Cardiac muscle cell (in vitro differentiated cells and primary cell): ENCODE measurements at places on chromosomes 7 and 10. TPM values are rescaled to one million over a fixed set of nuclear protein-coding genes. Genes with fewer than 3 reads are reported as not detected.

- no peak overlapping the region for H3K4me3 ChIP-seq
- peak; percentile 80 for DNase-seq
- H3K27ac ChIP-seq, result no peak overlapping the region
- H3K4me1 ChIP-seq, result no peaks in the 10 kb centered on the region
These were observed 21.5 kb downstream of the RBM33 start for GRCh38 chr7:155665957-155666287.

DNA sequence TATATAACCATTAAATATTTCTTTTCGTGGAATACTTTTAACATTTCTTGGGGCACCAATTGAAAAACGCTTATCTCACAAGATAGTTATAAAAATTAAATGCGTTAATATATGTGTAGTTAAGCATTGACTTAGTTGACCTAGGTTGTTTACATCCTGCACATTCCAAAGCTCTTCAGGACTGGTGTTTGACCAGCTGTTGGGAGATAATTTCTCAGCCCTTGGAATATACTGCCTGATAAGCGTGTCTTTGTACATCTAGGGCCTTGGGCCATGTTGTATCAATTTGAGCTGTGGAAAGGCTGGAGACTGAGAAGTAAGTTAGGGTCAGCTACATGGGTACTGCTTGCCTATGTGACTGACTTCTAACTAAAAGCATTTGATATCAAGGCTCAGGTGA is 90.0 kb upstream of the AOAH start:
- H3K4me1 ChIP-seq, result no peaks in the 10 kb centered on the region
- no peak for DNase-seq
- H3K27ac ChIP-seq, result no peak overlapping the region
- no peak overlapping the region for H3K4me3 ChIP-seq

The KLF14 gene
- not detected in 2 replicates for total RNA-seq

DNA sequence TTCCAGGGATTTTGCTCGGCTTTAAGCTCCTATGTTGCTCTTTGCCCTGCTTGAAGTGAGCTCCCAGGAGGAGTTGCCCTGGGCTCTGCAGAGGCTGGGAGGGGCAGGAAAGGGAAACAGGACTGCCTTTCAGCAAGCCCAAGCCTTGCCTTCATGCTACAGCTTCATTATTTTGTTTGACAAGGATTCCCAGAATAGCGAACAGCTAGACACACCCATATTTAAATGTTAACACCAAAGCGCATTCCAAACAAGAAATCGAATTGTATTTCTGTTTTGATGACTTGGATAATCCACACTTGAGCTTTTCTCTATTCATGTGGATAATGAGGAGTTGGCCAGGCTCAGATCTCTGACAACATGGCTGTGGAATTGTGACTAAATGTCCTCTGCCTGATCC is 6.3 kb downstream of the KIAA1217 start:
- H3K4me1 ChIP-seq, result peaks cover 42% of the 10 kb centered on the region
- no peak for DNase-seq
- no peaks in the 10 kb centered on the region for H3K36me3 ChIP-seq

DNA sequence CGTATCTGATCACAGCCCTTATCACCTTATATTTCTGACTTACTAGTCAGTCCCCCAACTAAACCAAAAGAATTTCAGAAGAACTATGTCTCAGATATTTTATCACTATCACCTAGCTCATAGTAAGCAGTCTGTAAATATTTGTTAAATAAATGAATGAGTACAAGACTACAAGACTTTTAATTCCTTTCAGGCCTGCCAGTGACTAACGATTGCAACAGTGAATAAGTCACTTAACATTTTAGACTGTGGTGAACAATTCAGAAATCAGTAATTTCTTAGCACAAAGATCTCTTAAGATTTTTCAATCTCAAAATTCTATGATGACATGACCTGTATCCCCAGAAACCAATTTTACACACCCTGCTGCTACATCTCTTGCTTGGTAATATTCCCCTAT is 162.2 kb downstream of the IMMP2L start:
- H3K27ac ChIP-seq, result no peak overlapping the region
- H3K4me1 ChIP-seq, result no peaks in the 10 kb centered on the region
- H3K36me3 ChIP-seq, result no peaks in the 10 kb centered on the region
- no peak for DNase-seq

GRCh38 chr7:41879403-41879802 is 176.5 kb upstream of the INHBA start:
- H3K27me3 ChIP-seq, result no peaks in the 10 kb centered on the region
- no peaks in the 10 kb centered on the region for H3K36me3 ChIP-seq
- no peak overlapping the region for H3K4me3 ChIP-seq
- peak; percentile 41 for DNase-seq
- H3K4me1 ChIP-seq, result peaks cover 10% of the 10 kb centered on the region

The ERCC6 gene
- total RNA-seq, result 6.8 and 9.7 TPM in 2 replicates

DNA sequence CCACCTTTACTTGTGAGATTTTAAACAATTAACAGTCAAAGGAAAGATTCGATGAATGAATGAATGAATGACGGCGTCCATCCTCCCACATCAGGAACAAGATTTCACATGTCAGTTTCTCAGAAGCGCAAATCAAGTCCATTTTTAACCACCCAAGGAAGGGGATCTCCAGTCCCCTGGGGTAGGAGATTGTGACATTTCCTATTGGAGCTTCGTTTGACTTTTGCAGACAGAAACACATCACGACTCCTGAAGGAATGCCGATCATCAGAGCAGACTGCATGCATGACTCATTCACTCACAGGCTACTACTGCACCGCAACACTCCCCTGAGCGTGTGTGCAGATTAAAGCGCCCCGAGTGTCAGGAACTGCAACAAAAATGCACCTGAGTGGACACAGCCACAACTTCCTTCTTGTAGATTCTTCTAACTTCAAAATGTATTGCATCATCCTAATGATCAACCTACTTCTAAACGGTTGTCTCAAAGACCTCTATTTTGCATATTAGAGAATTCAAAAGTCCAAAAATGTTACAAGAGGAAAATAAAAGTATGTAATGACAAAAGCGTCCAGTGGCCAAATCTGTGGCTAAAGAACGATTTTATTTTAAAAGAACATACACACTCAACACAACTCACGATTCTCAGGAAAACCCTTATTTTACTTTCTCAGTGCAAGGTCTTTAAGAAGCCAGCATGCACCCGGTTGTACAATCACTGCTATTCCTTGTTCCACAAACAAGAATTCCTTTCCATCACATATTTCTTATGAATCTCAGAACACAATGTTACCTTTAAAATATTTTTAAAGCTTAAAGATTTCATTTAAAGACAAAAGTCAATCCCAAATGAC is 172.6 kb downstream of the FAM107B start:
- no peak overlapping the region for H3K27ac ChIP-seq
- DNase-seq, result peak; percentile 60
- peaks cover 4% of the 10 kb centered on the region for H3K4me1 ChIP-seq

- no peaks in the 10 kb centered on the region for H3K36me3 ChIP-seq
- DNase-seq, result no peak
- no peak overlapping the region for H3K4me3 ChIP-seq
- no peaks in the 10 kb centered on the region for H3K4me1 ChIP-seq
These were observed 177.9 kb downstream of the DNAJB6 start for GRCh38 chr7:157514746-157515145.

- H3K4me1 ChIP-seq, result peaks cover 3% of the 10 kb centered on the region
- H3K36me3 ChIP-seq, result no peaks in the 10 kb centered on the region
- peak overlapping the region; percentile 100 for H3K4me3 ChIP-seq
- no peaks in the 10 kb centered on the region for H3K27me3 ChIP-seq
- peak overlapping the region; percentile 85 for H3K27ac ChIP-seq
These were observed 370 bp upstream of the EZH2 start for GRCh38 chr7:148884299-148885022.

The AGMO gene
- total RNA-seq, result 0.11 TPM in 1 of 2 replicates, not detected in the other

DNA sequence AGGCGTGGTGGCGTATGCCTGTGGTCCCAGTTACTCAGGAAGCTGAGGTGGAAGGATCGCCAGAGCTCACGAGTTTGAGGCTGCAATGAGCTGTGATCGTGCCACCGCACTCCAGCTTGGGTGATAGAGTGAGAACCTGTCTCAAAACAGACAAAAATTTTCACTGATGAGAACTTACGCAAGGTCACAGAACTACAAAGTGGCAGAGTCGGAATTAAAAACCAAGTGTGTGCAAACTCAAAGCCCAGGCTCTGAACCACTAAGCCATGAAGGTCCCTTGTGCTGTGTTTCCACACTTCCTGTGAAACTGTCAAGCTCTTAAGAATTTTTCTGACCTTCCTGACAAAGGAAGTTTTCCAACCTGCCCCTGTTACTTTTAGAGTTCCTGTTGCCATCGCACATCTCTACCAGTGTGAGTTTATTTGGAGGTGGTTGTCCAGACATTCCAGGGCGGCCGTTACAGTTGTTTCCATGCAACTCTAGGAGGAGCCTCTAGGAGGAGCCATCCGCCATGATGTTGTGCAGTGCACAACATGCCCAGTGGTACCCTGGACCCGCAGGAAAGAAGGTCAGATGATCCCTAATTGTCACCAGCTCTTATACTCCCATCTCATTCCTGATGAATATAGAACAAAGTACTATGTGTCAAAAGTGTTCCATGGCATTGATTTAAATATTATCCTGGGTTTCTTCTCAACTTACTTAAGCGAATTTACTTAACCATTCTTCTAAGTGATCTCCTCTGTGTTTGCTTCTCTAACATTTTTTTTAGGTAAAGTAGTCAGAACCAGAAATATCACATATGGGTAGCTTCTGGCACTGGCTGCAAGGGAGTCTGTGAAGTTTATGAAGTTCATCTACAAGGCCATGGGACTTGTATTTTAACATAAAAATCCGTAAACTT is 49.0 kb upstream of the LYZL1 start:
- H3K4me1 ChIP-seq, result peaks cover 42% of the 10 kb centered on the region
- DNase-seq, result peak; percentile 50
- peak overlapping the region; percentile 99 for H3K27ac ChIP-seq
- H3K36me3 ChIP-seq, result no peaks in the 10 kb centered on the region
